ENCODE measurements at places on chromosomes 7 and 10.

DNA sequence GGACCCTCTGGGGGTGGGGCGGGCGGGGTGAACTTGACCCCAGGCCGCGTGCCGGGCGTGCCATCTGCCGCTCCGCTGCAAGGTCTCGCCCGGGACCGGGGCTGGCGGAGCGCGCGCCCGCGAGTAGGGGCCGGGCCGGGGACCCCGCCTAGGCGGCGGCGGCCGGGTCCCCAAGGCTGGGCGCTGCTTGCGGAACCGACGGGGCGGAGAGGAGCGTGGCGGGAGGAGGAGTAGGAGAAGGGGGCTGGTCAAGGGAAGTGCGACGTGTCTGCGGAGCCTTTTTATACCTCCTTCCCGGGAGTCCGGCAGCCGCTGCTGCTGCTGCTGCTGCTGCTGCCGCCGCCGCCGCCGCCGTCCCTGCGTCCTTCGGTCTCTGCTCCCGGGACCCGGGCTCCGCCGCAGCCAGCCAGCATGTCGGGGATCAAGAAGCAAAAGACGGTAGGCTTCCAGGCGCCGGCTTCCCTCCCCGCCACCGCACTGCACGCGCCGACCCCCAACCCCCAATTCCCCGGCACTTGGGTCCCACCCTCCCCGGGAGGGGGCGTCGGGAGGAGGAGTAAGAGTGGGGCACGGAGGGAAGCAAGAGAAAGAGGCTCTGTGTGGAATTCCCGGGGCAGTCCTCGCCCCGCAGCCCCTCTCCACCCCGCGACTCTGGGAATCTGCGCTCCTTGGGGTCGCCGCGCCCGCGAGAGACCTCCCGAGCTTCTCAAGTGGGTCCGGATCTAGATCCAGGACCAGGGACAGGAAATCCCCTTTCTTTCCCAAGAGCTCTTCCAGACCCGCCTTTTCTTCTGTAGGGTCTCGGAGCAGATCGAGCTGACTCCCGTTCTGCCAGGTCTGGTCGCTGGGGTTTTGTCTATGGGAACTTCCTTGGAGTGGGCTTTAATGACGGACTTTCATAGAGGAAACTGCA, at the start of gene PAPSS2:
PAPSS2 (plus strand) TSS at position 308 of the 913 bp plus-strand sequence; CDS start at position 412, 104 bp downstream.
- DNase-seq = peak; percentile 31

DNA sequence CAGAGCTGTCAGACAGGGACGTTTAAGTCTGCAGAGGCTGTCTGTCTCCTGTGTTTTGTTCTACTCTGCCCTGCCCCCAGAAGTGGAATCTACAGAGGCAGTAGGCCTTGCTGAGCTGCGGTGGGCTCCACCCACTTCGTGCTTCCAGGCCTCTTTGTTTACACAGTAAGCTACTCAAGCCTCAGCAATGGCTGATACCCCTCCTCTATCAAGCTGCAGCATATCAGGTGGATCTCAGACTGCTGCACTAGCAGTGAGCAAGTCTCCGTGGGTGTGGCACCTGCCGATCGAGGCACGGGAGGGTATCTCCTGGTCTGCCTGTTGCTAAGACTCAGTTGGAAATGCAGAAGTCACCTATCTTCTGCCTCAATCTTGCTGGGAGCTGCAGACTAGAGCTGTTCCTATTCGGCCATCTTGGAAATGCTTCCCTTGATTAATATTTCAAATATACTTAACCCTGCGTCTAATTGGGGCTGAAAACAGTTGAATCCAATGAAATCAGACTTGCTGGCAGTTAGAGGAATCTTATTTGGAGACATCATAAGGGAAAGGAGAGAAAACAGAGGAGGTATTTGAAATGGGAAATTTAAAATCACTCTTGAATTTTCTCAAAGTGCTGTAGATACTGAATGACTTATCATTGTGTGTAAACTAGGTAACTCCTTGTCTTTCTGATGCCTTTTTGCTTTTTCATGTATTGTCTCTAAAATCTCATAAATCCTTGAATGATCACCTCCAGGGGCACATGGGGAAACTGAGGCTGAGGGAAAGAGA, 13.8 kb upstream of the CYP3A5 start:
- DNase-seq = no peak

GRCh38 chr10:52313256-52313932, 687 bp upstream of the DKK1 start:
- no peak for DNase-seq

GRCh38 chr10:131567279-131568162, 256.0 kb upstream of the TCERG1L start:
- DNase-seq = no peak

GRCh38 chr7:32126843-32127242, 56.6 kb upstream of the PDE1C start:
- no peak for DNase-seq

DNA sequence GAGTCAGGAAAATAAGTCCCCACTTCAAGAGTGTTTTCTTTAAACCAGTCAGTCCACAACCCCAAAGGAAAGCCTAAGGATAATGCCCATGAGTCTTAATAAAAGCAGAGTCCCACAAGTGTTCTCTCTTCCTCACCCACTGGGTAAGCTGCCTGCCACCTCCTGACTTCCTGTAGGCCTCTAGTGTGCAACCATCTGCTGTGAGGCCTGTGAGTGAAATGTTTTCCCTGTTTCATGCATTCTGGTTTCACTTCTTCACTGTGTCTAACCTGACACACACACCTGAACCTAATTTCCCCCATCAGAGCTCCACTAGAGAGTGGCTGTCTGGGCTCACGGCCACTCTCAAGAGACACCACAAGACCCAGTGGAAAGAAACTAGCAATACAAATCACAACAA, 38.9 kb upstream of the GDF10 start:
- DNase-seq = no peak

- no peak for DNase-seq
These were observed 43.4 kb upstream of the PPP2R2D start for GRCh38 chr10:131857156-131858117.

GRCh38 chr10:76296957-76297356, 865.5 kb downstream of the LRMDA start:
- DNase-seq = no peak

GRCh38 chr10:132841615-132841975, 55.6 kb upstream of the NKX6-2 start:
- no peak for DNase-seq
